SJSA1 (cell line): ENCODE measurements at places on chromosomes 6 and 20. TPM values are rescaled to one million over a fixed set of nuclear protein-coding genes. Genes with fewer than 3 reads are reported as not detected.
A peak's percentile ranks its signal among the peaks of the same experiment; 100 is the strongest.

Gene TCF21
- 0.08 TPM in 1 of 2 replicates, not detected in the other for total RNA-seq

Gene ALDH5A1
- 0.66 and 0.78 TPM in 2 replicates for total RNA-seq

Gene RPS6KA2
- total RNA-seq, result 15.6 and 16.2 TPM in 2 replicates

Gene CLPSL2
- total RNA-seq, result not detected in 2 replicates

Gene CTAGE9
- total RNA-seq, result 0.26 TPM in 1 of 2 replicates, not detected in the other

GRCh38 chr6:33983109-33983716 is 162.7 kb downstream of the GRM4 start:
- no peaks in the 10 kb centered on the region for H3K4me1 ChIP-seq
- no peak overlapping the region for H3K27ac ChIP-seq
- no peaks in the 10 kb centered on the region for H3K36me3 ChIP-seq
- no peaks in the 10 kb centered on the region; the same call in 1 of the 2 replicates for H3K27me3 ChIP-seq

GRCh38 chr6:2990248-2990931 is 9.3 kb upstream of the NQO2 start:
- H3K27ac ChIP-seq, result peak overlapping the region; percentile 99
- DNase-seq, result no peak
- peaks cover 20% of the 10 kb centered on the region for H3K4me1 ChIP-seq
- H3K36me3 ChIP-seq, result no peaks in the 10 kb centered on the region; the same call in 1 of the 2 replicates
- H3K4me3 ChIP-seq, result peak overlapping the region; percentile 54

- no peaks in the 10 kb centered on the region for H3K4me1 ChIP-seq
- no peak overlapping the region for H3K4me3 ChIP-seq
- H3K27ac ChIP-seq, result no peak overlapping the region
Measured at GRCh38 chr6:47934023-47934422, 152.2 kb downstream of the OPN5 start.

- no peak overlapping the region for H3K27ac ChIP-seq
- no peaks in the 10 kb centered on the region for H3K4me1 ChIP-seq
- no peak for DNase-seq
- no peaks in the 10 kb centered on the region for H3K27me3 ChIP-seq
Measured at GRCh38 chr20:49753133-49753532, 39.5 kb upstream of the B4GALT5 start.
